RKO (cell line): ENCODE measurements at places on chromosomes 3 and 15.
A peak's percentile ranks its signal among the peaks of the same experiment; 100 is the strongest.

DNA sequence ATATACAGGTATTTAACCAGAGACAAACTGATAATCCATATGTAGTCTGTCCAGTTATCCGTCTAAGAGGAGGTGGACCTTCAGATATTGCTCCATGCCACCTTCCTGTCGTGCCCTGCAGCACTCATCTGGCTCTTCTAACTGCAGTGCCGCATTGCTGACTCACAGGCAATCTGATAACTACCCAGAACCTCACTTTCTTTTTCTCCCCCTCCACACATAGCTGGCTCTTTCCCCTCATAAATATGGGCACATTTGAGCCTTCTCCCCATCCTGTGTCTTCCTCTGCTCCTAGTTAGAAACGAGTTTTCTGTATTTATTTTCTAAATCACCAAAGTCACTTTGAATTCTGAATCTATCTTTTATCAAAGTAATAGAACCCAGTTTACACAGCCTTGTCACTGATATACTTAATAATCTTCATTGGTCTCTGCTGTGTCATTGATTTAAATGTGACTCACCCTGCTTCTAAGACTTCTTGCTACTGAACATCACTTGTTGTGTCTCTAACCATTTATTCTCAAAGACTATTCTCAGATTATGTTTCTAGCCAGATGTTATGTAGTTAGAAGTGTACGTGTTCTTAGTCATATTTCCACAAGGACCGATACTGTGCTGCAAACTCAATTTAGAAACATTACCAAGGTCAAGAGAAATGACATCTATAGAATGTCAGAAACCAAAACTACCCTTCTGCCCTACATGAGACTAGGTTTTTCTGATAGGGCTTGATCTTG lies 17.4 kb upstream of the KCNMB2 start:
- no peak for DNase-seq

- DNase-seq, result no peak
Observed at GRCh38 chr3:67804089-67804488, 149.7 kb upstream of the SUCLG2 start.

DNA sequence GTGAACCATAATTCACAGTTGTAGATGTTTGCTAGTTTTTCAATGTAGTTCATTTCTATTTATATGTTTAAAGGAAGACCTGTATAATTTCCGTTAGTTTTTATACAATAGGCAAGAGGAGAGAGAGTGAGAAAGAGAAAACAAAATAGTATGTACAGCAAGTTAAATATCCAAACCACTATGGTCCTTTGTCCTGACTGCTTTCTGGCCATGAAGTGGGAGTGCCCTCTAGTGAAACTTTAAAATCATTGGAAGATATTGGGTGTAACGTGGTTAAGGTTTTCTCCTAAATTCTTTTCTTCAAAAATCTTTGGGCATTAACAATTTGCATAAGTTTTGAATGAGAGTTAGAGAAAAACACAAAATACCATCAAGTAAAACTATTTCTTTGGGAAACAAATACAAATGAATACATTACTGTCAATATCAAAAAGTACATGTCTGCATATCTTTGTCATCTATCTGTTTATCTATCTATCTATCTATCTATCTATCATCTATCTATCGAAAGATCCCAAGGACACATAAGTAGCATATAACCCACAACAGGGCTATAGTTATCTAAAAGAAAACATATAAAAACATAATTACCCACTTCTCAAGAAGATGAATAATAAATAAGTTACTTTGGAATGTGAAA lies 534.6 kb upstream of the ATP11B start:
- DNase-seq, result peak; percentile 50

GRCh38 chr3:88101142-88101541 lies 42.1 kb downstream of the ZNF654 start:
- no peak for DNase-seq

- DNase-seq, result no peak
Observed at GRCh38 chr3:151859233-151859673, 14.2 kb upstream of the SUCNR1 start.

GRCh38 chr3:70740872-70741271 lies 428.4 kb upstream of the MDFIC2 start:
- no peak for DNase-seq

DNA sequence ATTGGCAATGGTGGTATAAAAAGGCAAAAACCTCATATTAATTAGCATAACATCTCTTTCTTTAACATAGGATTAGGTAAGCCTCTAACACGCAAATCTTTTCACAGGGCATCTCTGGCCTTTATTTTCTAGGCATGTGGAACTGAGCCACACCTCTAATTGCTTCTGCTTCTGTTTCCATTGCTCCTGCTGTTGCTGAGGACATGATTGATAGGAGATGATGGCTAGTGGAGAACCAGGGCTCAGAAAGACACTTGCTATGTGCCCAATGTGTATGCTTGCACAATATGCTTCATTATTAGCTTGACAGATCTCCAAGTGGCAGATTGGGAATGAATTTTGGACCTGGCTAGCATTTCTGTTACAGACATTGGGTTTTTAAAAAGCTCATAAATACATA lies 114.5 kb downstream of the EPHA3 start:
- no peak for DNase-seq

DNA sequence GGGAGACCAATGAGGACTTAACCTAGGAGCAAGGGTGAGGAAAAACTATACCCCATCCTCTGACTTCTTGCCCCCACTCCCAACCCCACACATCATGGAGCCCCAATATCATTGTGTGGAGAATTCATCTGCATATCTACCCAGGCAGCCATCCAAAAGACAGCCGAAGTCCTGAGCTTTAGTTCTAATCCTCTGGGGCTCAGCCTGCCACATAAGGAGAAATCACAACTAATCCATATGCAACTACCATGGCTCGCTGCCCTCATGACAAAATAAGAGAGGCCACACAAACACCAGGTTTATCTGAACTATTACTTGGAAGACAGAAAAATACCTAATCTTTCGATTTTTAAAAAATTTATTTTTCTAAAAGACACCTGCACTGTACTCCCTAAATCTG lies 17.7 kb downstream of the HEXA start:
- no peak for DNase-seq

DNA sequence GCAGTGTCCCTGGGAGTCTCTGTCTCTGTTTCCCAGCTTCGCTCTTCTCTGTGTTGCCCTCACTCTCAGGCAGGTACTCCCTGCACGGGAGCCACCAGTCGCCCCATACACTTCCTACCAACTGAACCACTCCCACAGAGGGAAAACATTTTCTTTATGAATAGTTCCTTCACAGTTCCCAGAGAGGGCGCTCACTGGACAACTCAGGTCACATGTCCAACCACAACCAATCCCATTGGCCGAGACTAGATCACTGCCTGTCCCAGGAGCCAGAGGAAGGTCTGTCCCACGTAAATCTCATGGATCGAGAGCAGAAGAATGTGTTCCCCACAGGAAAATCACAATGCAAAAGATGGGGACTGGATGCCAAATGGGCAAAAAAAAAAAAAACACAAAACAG lies 26.1 kb downstream of the GRK7 start:
- DNase-seq, result peak; percentile 30

DNA sequence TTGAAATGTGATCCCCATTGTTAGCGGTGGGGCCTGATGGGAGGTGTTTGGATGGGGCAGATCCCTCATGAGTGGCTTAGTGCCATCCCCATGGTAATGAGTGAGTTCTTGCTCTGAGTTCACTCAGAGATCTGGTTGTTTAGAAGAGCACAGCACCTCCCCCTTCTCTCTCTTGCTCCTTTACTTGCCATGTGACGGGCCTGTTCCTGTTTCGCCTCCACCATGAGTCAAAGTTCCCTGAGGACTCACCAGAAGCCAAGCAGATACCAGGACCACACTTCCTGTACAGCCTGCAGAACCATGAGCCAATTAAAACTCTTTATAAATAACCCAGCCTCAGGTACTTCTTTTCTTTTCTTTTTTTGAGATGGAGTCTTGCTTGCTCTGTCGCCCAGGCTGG lies 46.6 kb downstream of the ANP32A start:
- no peak for DNase-seq

DNA sequence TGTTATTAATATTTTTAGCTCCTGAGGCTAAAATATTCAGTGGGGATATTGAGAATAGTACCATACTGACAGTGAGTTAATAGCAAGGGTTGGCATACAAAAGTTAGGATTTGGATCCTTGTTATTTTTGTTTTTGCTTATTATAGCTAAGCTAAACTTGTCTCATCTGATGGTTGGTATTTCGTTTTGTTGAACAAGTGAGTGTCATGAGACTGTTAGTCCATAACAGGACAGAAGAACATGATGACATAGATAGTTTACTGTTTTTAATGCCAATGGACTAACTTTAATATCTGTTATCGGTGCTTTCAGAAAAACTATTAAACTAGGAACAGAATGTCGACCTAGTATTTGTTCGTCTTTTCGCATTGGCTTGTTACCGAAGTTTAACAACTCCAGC lies 48.5 kb downstream of the GPR171 start:
- DNase-seq, result no peak

- peak; percentile 64 for DNase-seq
Observed at GRCh38 chr3:150414959-150415358, 6.9 kb downstream of the TSC22D2 start.

DNA sequence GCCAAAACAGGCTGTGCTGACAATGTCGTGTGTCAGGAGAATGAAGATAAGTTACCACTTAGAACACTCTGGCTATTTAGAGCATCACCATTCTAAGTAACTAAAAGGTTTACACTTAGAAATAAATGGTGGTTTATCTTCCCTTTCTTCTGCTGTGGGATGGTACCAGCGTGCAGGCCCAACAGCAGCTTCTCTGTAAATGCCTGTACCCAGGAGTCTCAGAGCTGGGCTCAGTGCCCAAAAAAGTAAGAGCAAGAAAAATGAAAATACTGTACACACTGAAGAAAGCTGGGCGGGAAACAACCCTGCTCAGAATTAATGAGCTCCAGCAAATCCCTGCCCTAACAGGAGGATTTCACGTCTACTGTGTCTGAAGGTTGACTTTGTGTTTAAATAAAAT lies 206.5 kb downstream of the MFSD1 start:
- no peak for DNase-seq

GRCh38 chr3:107044677-107045076 lies 332.6 kb upstream of the CCDC54 start:
- no peak for DNase-seq

DNA sequence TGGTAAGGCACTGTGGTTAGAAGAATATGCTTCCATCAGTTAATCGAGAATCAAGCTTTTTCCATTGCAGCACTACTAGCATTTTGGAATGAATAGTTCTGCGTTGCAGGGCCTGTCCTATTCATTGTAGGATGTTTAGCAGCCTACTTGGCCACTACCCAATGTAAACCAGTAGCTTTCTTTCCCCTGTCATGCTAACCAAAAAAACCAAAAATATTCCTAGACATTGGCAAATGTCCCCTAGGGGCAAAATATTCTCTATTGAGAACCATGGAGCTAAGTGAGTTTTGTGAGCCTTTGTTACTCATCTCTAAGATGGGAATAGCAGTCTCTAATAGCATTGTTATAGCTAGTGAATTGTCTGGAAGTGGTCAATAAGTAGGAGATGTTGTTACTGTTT lies 187.2 kb downstream of the CADPS start:
- DNase-seq, result no peak

DNA sequence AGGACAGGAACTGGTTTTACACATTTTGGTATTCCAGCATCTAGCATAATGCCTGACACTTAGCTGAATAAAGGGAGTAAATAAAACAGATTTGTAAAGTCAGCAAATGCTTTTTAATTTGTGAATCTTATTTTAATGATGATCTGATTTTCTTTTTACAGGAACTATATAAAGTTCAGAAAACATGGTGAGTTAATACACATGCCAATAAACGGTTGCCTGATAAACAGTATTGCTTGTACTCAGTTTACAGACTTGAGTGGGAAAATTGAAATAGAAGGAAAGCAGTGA lies 1.4 kb downstream of the PSMA4 start:
- DNase-seq, result no peak

GRCh38 chr15:59138243-59138642 lies 33.3 kb downstream of the CCNB2 start:
- DNase-seq, result peak; percentile 8

DNA sequence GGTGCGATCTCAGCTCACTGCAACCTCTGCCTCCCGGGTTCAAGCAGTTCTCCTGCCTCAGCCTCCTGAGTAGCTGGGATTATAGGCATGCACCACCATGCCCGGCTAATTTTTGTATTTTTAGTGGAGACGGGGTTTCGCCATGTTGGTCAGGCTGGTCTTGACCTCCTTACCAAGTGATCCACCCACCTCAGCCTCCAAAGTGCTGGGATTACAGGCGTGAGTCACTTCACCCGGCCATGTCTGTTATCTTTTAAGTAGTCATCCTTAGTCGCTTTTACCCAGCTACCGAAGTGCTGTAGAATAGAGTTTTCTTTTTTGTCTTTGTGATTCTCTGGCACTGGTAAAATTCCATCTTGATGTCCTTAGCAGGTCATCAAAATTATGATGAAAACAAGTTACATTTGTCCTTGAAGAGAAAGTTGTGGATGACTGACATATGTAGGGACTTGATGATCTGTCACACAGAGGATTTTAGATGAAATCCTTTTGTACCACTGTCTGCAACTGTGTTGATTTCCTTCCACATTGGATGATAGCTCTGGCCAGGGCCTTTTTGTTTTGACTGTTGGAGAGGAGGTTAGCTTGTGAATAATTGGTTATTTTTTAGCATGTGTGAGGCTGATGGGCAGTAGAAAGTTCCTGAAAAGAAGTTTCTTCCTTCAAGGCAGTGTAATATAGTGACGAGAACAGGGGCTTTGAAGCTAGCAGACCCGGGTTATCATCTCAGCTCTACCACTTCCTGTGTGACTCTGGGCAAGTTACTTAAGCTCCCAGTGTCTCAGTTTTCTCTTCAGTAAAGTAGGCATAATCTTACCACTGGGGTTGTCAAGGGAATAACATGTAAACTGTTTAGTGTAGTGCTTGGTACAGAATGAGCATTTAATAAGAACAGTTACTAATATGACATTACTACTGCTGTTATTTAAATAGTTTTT lies 18.8 kb downstream of the ATG7 start:
- peak; percentile 23 for DNase-seq

- no peak for DNase-seq
Observed at GRCh38 chr3:145737952-145738351, 423.0 kb downstream of the PLOD2 start.

DNA sequence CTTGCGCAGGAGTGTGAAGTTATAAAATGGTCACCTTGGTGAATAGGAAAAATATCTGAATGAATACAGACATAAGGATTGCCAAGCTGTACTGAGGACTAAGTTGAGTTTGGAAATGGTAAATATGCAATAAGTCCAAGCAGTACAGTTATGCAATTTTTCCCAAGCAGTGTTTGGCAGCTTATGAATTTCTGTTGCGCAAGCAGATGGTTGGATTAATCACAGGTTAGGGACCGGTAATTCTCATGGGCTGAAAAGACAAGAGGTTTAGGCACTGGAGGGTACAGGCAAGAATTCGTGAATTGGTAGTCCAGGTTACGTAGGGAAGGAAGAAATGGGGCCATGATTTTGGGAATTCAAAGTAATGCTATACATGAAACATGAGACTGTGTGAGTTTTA lies 210.3 kb downstream of the RAP2B start:
- DNase-seq, result no peak

DNA sequence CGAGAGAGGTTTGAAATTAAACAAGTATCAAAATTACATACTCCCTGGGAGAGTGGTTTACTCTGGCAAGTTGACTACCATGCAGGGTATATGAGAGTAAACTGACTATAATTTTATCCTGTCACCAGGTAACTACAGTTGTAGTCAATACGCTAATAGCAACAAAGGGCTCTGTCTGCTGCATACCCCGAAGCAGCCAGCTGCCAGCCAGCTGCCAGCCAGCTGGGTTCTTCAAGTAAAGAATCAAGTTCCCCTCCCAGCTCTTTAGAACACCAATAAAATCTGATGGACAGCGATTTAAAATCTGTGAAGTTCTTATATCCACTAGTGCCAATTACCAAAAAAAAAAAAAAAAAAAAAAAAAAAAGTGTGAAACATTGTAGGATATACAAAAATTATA lies 417.7 kb upstream of the CFAP20DC start:
- DNase-seq, result no peak

- no peak for DNase-seq
Observed at GRCh38 chr3:86814918-86815655, 175.9 kb downstream of the VGLL3 start.
